Activated CD4-positive, CD25-positive, alpha-beta regulatory T cell treated with anti-CD3 and anti-CD28 coated beads, Interleukin-2, amount 50 U/mL, for 24 hours (primary cell): ENCODE measurements at places on chromosomes 3 and 15.

GRCh38 chr15:57343498-57343897, 32.8 kb upstream of the CGNL1 start:
- no peak for ATAC-seq

DNA sequence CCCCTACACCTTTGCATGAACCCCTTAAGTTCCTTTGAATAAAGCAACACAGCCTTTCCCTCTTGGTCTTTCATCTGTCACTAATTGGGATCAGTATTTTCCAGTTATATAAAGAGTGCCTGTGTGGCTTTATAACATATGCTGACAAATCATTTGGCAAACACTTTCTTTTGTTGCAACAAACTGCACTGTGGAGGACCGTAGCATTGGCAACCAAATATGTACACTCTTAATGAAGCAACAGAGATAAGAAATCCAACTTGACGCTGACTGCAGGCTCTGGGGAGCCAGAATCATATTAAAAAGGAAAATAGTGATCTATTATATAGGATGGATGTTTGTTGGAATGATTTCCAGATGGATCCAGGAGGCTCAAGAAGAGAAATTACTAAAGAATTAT, 120.1 kb upstream of the PRICKLE2 start:
- ATAC-seq = no peak

DNA sequence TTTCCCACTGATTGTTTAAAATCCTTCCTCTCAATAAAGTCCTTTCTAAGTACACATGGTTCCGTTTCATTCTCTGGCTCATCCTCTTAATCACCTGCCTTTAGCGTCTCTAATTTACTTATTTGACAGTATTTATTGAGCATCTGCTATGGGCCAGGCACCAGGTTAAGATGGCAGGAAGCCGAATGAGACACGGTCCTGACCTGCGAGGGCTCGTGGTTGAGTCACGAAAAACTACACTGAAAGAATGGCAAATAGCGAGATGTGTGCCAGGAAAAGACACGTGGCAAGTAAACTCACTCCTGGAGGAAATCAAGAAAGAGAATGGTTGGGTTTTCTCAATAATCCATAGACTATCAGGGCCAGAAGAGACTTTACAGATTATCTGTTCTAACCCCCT, 60.9 kb downstream of the HES1 start:
- ATAC-seq = no peak

DNA sequence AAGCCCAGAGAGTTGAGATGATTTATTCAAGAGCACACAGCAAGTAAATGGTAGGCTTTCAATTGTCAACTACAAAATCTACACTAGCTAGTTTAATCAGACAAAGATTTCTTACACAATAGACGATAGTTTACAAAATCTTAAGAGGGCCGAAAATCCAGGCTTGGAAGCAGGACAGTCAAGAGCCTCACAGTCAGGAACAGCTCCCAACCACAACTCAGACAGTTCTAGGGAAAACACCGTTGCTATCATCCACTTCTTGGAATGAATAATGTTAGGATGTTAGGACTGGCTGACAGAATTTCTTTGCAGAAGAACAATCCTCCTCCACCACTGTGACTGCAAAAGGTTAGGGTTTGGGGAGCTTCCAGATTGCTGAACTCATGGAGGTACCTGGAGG, 290.8 kb upstream of the ZPLD1 start:
- ATAC-seq = no peak

- ATAC-seq = no peak
Measured at GRCh38 chr15:70964058-70964457, 71.4 kb downstream of the LRRC49 start.

DNA sequence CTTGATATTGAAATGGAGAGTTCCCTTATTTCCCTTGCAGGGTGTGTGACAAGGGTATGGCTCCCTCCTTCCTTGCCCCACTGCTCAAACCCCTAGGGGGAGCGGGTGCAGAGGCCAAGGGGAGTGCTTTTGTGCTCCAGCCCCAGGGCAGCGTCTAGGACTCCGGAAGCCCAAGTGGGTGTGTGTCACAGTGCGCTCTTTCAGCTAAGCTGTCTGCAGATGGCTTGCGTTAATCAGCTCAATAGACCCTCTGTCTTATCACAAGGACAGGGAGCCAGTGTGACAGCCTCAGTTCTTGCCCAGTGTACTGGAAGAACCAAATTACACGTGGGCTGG, 523.6 kb upstream of the LMCD1 start:
- no peak for ATAC-seq

DNA sequence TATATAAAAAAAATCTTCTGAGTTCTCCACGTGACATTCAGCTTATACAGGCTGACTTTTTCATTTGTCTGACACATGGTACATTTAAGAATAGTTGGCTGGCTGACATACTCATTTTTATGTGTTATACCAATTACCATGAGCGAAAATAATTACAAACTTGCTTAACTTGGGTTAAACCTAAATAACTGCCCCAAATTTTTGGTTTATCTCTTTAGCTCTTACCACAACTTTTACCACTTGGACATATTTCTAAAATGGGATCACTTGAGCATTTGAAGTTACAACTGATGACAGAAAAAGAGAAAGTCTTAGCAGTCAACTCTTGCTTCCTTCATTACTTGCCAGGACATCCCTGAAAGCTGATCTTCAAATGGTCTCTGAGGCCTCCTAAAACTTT, 618.1 kb downstream of the RBMS3 start:
- ATAC-seq = no peak

GRCh38 chr3:192844836-192845525, 72.7 kb downstream of the MB21D2 start:
- ATAC-seq = no peak

DNA sequence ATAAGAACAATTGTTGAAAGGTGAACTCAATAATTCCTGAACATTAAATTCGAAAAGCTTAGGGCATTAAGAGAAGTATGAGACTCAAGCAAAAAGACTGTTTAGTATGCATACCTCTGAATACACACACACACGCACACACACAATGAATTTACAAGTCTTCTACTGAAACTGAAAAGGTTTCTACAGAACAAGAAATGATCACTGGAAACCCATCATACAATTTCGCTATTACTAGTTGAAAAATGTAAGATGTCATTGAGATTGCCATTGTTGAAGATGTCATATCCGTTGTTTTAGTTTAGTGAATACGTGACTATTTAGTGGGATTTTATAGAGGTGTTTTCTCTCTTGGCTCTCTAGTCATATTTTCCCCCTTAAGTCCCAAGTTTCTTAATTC, 106.8 kb downstream of the FOXB1 start:
- ATAC-seq = no peak

- no peak for ATAC-seq
Measured at GRCh38 chr15:77983091-77983707, 94.3 kb downstream of the TBC1D2B start.

DNA sequence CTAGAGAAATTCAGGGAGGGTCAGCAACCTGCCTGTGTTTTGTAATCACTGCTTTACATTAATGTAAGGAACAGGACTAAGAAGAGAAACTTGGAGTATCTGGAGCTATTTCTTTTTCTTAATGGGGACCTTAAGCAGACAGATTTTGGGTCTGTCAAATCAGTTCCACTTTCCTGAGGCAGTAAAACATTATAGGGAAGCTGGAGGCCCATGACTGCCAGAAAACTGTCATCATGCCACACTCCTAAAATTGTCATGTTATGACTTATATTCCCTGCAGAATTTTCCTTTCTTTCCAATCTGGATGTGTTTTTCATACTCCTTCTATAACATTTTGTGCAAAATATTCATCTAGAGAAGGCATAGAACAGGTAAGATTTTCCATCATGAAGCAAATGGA, 28.8 kb downstream of the DGKG start:
- ATAC-seq = no peak

GRCh38 chr15:72389231-72389630, 8.9 kb upstream of the TMEM202 start:
- no peak for ATAC-seq

DNA sequence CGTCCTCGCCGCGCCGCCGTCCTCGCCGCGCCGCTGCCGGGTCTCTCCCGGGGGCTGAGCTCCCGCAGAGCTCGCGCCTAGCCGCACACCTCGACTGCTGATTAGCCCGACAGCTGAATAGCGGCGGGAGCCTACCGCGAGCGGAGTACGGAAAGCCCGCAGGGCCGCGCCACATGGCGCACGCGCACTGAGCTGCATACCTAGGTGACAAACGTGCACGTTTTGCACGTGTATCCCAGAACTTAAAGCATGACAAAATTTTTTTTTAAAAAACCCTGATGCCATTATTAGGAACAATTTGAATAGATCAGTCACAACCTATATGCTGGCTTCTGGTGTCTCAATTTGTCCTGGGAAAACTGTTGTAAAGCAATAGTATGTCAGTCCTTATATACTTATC, at the start of gene GOLGA8A:
Gene GOLGA8A (minus strand): TSS at position 122 of the 400 bp plus-strand sequence. CDS start 48,117 bp downstream, outside the sequence.
- peak; percentile 81 for ATAC-seq

GRCh38 chr3:169122416-169122815, 541.1 kb downstream of the MECOM start:
- no peak for ATAC-seq

GRCh38 chr15:33860754-33861153, 107.5 kb upstream of the CHRM5 start:
- no peak for ATAC-seq

DNA sequence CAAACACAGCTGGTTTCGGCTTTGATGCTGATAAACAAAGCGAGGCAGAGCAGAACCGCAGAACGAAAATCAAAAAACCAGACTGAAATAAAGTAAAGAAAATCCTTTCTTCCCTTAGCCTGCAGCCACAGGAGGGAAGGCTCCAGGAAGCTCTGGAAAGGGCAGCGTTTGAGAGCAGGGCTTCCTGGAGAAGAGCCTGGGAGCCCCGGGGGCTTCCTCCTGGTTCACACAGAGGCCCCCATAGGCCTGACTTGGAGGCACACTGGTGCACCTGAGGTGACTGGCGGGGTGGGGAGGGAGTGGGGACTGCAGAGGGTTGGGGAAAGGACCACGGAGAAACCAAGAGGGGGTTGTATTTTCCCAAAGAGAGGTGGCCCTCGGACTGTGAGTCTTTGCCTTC, 98.8 kb upstream of the WNT5A start:
- ATAC-seq = no peak

DNA sequence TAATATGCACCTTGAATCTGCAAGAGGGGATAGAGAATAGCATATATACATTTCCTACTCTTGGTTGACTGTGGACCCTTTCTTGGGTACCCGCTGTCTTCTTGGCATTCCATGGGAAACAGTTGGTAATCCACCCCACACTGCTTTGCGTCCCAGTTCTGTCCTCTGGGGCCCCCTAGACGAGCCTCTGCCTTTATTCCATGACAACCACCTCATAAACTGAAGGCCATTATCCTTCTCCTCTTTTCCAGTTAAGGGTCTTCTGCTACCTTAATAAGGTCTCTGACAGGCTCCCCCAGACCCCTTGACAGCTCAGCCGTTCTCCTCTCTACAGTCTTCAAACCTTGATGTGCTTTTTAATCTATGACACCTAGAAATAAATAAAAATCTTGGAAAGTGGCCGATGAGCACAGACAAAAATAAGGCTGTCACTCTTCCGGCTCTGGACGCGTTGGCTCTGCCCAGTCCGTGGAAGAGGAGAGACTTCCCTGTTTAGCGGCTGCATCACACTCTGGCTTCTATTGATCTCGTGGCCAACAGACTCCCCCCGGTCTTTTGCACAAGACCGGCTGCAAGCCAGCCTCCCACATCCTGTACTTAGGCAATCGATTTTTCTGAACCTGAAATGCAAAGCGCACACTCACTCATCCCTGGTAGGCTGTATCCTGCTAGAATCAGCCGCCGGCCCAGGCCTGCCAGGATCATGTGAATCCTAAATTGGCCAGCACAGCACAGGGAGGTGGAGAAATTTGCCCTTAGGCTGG, 251.0 kb upstream of the TLE3 start:
- ATAC-seq = no peak

DNA sequence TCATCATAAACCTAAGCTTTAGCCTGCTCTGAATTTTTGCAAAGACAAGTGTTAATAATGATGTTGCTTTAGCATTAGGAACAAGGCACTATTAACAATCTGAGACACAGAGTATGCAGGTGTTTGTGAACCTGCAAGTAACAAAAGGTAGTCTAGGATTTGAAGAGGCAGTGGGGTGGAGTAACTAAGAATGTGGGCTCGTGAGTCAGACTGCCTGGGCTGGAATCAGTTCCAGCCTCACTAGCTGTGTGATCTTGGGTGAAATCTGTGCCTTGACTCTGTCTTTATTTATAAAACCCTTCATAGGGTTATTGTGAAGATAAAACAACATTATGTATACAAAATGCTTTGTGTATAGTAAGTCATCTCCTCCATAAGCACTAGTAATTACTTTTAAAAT, 610.6 kb upstream of the CFAP20DC start:
- no peak for ATAC-seq

DNA sequence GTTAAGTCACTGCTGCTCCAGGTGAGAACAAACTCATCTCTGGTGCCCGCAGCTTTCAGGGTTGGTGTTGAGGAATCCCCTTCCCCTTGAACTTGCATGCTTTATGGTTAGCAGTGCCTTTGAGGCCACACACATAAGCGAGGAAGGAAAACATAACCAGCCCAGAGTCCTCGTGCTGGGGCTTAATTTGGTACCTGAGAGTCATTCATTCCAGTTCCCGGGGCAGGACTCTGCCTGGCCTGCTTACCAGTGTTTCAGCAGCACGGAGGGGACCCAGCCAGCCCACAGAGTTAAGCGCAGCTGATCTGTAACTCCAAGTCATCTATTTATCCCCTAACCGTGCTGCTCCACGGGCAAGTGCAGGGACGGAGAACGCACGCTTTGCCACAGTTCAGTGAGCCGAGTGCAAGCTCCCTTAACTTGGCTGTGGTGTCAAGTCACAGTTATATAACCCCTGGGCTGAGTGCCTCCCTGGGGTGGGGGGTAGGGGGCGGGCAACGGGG, 302.3 kb upstream of the ICE2 start:
- no peak for ATAC-seq

GRCh38 chr3:194880940-194881925, 195.6 kb downstream of the FAM43A start:
- ATAC-seq = no peak

DNA sequence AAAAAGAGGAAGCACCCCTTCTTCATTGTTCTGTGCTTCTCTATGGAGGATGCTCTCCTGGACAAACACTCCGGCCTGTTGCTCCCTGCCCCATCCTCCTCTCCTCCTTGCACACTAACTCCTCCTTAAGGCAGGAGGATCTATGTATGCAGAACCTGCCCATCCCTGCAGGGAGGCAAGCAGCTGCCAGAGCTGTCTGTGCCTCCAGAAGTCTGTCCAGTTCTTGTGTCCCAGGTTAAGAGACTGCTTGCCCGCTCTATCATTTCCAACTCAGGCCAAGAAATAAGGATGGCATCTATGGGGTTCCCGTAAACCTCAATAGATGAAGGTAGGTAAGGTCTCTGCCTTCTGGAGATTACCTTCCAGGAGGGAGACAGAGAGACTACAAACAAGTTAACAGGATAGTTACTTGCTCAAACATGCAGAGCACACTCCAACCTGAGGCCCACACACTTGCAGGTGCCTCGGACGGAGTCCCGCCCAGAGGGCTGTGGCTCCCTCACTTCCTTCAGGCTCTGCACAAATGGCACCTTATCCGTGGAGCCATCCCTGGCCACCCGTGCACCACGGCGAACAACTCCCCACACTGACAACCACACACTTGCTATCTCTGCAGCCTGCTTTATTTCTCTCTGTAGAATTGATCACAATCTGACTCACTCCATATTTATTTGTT, 6.9 kb downstream of the XXYLT1 start:
- ATAC-seq = no peak
